ENCODE measurements at places on chromosomes 12 and 14. TPM values are rescaled to one million over a fixed set of nuclear protein-coding genes. Genes with fewer than 3 reads are reported as not detected.

Gene CYP46A1
- total RNA-seq = 0.12 TPM

Gene ART4
- total RNA-seq = not detected

Gene ARHGDIB
- total RNA-seq = 1,891 TPM

Gene SYNDIG1L
- not detected for total RNA-seq

Gene WIF1
- total RNA-seq = not detected

Gene TPPP2
- not detected for total RNA-seq

Data from activated CD4-positive, alpha-beta T cell treated with anti-CD3 and anti-CD28 coated beads, Interleukin-2, amount 10 ng/mL, durations not matched to agents 7 days and 5 days (primary cell).